ENCODE measurements at places on chromosomes 1 and 21.

GRCh38 chr1:44603718-44604117, 70.6 kb downstream of the TMEM53 start:
- DNase-seq: no peak

DNA sequence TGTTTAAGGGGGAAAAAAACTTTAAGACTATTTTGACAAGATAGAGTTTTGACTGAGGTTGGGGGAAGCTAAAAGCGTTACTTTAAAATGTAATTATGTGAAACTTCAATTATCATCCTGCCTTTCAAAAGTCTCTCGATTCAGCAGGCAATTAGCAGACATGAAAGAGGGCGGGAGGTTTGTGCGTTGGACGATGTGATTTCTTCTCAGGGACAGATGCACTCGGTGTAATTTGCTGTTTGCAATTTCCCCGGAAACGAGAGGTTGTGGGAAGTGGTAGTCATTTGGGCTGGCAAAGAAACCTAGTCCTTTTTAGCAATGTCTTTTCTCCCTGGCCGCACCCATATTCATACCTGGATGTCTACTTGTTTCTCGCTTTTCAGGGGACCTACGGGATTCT, 27.1 kb downstream of the KAZN start:
- DNase-seq: no peak

DNA sequence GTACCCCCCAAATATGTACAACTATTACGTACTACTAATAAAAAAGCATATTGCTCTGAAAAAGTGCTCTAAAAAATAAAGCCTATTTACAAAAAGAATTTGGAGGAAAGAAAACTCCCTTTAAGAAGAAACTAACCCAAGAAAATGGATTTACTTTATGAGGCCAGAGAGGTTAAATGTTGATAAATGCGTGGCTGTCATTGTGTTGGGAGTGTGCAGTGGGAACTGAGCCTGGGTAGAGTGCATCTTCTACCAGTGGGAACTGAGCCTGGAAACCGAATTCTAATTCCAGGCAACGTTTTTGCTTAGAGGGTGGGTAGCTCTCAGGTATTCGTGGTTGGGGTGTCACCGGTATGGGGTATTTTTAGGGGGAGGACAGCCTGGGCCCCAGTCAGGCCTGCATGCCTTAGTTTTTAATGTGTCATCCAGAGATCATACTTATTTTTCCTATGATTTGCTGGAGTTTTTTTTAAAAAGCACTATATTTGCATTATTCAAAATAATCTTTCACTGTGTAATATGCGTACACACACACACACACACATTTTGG, 24.1 kb upstream of the RNF187 start:
- no peak for DNase-seq

GRCh38 chr1:75265792-75266191, 131.6 kb downstream of the LHX8 start:
- peak; percentile 42 for DNase-seq

- no peak for DNase-seq
Observed at GRCh38 chr1:15489052-15489736, 13.3 kb downstream of the CELA2B start.

GRCh38 chr1:20474333-20474975, 11.6 kb downstream of the CAMK2N1 start:
- no peak for DNase-seq

DNA sequence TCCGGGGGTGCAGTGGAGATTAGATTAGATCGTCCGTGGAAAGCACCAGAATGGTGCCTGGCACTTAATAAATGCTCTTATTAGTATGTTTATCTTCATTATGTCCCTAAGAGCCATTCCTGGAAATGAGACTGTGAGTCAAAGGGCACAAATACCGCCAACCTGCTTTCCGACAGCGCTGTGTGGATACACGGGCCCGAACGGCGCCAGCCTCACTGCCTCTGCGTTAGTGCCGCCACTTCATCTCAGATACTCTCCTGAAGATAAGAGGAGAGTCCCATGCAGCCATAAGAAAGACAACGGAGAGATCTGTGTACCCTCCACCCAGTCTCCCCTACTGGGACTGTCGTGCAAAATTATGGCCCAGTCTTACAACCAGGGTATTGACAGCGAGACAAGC, 22.0 kb downstream of the PDE9A start:
- no peak for DNase-seq

DNA sequence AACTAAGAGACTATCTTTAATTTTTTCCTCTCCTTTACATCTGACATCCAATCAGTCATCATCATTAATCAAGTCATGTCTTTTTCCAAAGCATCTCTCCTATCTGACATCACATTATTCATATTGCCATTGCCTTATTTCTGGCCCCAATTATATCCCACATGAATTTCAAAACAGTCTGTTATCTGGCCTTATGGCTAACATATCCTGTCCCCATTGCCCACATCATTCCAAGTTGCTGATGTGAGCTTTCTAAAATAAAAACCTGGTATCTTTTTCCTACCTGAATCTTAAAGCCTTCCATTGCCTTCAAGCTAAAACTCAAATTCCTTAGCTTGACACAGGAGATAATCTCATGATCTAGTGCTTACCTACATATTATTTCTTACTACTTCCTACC, 283.9 kb downstream of the LRRC40 start:
- DNase-seq: no peak

DNA sequence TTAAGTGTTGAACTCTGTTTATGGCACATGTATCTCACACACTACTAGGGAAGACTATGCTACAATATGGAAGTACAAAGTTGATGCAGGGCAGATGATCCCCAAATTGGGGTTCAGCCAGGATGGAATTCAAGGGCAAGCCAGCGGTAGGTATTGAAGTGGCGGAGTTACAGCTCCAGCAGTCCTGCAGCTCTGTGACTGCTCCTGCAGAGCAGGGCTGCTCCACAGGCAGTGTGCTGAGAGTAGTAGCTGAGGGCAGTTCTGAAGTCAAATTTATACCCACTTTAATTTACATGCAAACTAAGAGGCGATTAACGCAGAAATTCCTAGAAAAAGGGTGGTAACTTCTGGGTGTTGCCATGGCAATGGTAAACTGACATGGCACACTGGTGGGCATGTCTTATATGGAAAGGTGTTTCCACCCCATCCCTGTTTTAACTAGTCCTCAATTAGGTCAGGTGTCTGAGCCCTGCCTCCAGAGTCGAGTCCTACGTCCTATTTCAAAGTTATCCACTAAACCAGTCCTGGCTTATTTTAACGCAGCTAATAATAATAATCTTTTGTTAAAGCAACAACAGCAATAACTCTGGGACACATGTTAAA, 20.6 kb upstream of the CENPF start:
- DNase-seq: no peak

DNA sequence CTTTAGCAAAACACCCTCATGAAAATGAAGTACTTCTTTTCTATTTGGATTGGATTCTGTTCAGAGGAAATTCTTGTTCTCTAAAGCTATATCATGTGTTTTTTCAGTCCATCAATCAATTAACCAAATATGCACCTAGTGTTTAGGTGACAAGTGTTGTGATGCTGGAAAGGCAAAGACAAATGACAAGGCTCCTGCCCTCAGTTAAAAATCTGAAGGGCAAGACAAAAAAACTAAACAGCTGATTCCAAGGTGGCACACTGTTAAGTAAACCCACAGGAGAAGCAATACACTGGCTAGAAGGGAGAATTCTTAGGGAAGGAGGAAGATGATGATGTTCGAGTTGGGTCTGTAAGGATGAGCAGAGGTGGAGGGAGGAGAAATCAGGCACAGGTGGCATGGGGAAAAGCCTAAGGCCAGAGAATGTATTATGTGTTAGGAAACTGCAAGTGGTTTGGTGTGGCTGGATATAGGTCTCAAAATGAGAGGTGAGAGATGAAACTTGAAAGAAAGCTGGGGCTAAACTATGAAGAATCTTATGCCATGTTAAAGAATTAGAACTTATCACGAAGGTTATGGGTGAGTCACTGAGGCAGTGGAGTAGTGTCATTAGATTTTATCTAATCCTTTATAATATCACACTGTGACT, 51.8 kb upstream of the GFI1 start:
- peak; percentile 29 for DNase-seq

DNA sequence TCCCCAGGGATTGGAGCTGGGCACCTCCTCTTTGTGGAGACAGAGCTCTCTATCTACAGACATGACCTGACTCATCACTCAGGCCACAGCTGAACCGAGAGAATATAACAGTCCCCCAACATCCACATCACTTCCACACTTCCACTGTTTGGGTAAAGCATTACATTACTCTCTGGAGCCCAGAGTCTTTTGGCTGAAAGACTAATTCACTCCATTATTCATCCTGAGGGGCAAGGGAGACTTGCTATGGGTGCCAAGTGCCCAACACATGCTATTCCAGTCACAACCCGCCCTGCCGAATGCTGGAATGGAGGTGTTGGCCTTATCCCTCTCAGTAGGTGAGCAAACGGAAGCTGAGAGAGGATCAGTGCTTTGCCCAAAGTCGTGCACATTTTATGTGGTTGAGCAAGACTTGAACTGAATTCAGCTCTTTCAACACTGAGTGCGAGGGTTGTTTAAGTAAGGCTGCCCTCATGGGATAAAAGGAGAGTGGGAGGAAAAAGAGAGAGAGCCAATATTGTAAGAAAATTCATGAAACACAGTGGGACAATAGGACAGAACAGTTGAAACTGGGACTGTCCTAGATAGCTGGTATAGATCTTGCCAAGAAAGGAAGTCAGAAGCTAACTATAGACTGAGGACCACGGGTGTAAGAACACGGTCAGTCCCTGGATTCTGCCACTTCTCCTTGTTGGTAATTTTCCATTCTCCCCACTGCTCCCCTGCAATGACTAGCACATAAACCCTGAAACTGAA, 13.5 kb upstream of the CHI3L1 start:
- peak; percentile 77 for DNase-seq

GRCh38 chr1:75124510-75124909, 9.7 kb upstream of the LHX8 start:
- DNase-seq: no peak

DNA sequence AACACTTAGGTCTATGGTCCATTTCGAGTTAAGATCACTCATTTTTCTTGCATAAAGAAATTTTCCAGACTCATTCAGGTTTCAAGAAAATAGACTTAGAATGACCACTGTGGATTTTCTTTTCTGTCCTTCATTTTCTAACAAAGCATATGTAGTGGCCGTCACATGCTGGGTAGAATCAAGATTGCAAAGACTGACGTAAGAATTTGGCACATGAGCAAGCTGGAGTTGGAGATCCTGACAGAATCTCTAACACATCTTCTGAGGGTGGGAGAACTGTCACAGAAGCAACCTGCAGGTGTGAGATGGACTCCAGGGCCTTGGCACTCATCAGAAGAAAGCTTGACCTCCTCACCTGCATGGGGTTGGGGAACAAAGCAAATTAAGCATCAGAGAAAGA, 28.6 kb downstream of the KIF26B start:
- no peak for DNase-seq

DNA sequence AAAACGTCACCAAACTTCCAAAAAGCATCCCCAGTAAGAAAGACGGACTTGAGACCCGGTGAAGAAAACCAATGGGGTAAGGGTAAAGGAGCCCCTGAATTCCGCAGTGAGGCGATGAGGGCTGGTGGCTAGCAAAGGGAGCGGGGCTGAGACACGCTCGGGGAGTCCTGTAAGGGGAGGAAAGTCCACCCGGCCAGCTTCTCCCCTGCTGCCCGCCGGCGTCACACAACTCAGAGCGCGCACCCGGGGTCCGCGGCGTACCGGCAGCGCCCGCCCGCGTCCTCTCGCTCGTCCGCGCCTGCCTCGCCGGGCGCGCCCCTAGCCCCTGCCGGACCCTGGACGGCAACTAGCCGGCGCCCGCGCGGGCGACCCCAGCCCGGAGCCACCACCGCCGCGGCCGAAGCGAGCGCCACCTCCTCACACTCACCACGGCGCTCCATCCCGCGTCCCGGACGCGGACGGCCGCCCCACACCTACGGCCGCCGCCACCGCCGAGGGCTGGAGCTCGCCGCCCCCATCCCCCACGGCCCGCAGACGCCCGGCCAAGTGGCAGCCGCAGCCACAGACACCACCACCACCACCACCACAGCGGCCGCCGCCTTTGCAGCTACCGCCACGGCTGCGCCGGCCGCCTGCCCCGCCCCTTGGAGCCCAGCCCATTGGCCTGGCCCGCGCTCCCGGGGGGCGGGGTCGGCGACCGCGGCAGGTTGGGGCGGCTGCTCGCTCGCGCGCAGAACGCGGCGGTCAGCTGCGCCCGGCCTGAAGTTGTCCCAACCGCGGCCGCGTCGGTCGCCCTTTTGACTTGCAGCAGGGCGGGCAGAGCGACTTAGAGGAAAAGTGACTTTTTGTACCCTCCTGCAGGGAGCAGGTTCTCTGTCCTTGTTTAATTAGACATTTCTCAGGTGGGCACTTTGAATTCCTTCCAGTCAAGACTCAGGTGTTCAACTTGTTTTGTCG, 10.0 kb upstream of the ARHGAP29 start:
- peak; percentile 53 for DNase-seq

- DNase-seq: no peak
Observed at GRCh38 chr1:6401673-6402072, 8.1 kb upstream of the ACOT7 start.
